MG63 (cell line): ENCODE measurements at places on chromosomes 5 and 9. TPM values are rescaled to one million over a fixed set of nuclear protein-coding genes. Genes with fewer than 3 reads are reported as not detected.
A peak's percentile ranks its signal among the peaks of the same experiment; 100 is the strongest.

DNA sequence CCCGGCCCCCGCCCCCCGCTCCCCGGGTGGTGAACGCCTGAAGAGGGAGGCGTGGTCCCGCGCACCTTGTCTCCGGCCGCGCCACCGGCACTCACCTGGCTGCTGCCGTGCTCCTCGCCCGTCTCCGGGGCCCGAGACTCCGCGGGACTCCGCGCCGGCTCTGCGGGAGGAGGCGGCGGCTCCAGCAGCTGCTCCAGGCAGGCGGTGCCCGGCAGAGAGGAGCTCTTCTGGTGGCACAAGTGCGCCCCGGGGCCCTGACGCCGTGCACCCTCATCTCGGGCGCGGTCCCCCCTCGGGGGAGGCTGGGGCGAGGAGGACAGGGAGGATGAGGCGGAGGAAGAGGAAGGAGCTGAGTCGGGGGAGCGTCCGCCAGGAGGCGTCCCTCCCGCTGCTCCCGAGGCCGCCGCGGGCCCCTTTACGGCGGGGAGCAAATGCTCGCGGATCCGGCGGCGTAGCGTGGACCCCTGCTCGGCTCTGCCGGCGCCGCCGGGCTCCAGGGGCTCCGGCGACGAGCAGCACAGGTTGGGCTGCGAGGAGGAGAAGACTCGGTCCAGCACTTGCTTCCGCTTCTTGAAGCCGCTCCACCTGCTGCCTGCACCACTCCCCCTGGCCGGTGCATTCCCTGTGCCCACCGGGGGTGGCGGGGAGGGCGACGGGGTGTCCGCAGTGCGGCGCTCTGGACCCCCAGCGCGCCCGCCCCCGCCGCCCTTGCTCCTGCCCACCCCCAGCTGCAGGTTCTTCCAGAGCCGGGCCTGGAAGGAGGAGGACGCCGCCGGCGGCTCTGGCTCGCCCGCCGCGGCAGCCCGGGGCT, 928 bp downstream of the MCTP1 start:
- peak; percentile 29 for DNase-seq

DNA sequence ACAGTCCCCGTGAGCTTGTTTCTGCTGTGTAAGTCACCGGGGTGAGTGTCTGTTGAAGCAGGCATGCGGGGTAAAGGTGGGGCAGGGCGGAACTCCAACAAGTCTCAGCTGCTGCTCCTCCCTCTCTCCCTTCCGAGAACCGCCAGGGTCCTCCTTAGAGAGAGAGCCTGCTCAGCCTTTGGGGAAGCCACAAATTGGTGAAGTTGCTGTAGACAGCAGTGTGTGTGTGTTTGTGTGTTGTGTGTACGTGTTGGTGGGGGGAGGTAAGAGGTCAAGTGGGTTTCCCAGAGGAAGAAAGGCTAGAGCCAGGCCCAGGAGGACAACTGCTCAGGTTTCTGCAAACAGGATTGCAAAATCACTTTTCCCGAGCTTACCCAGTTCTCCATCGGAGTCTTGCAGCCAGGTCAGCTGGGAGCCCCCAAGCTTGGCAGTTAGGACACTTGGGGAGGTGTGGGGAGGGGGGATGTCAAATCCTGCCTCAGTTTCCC, 38.9 kb upstream of the DAB2IP start:
- no peak for DNase-seq

DNA sequence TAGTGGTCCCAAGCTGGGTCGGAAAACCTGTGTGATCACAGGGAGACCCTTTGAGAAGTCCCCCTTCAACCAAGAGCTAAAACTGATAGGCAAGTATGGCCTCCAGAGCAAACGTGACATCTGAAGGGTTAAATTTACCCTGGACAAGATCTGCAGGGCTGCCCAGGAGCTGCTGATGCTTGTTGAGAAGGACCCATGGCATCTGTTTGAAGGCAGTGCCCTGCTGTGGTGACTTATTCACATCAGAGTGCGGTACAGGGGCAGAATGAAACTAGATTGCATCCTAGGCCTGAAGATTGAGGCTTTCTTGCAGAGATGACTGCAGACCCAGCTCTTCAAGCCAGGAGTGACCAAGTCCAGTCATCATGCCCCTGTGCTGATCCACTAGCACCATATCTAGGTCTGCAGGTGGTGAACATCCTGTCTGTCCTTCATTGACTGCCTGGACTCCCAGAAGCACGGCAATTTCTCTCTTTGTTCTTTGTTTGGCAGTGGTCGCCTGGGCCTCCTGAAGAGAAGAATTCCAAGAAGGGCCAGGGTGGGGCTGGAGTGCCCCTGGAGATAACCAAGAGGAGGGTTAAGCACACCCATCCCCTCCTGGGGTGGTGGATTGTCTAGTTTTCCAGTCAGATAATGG, 25.7 kb upstream of the CHD1 start:
- no peak for DNase-seq

DNA sequence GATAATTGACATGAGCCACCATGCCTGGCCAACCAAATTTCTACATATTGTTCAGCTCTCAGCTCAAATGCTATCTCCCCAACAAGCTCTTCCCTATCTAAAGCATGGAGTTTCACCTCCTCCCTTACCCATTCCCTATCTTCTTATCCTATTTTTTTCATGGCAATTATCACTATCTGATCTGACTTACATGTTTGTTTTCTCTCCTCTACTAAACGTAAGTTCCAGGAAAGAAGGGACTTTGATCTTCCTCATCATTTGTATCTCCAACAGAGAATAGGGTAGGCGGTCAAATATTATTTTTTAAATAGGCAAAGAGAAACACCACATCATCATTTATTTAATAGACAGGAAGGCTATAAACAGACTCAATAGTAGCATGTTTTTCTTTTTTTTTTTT, 130.2 kb downstream of the DCP2 start:
- DNase-seq = no peak

DNA sequence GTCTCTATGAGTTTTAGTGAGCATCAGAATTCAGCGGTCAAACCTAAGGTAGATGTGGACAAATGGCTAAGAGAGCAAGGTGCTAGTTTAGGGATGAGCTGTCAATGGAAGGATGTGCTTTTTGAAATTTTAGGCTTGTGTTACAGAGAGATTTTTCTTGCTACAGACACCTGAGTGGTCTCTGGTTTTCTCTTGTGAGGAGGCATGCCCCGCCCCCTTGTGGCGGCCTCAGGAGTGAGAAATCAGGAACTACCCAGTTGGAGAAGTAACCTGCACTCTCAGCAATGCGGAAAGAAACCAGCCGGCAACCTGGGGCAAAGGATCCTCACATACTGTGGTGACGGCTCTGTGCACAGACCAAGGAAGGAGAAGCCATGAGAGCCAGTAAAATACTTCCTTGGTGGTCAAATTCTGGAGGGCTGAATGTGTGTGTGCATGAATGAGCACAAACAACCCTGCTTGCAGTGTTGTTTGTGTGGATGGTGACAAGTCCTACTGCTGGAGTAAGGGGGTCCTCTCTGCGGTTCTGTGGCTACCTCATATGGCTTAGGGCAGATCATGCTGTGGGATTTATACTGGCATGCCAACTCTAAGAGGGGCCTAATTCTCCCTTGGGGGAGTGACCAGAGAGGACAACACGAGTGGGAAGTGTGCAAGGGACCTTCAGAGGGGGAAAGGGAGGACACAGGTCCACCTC, 16.7 kb upstream of the HSD17B4 start:
- peak; percentile 35 for DNase-seq

Gene ENTREP1
- total RNA-seq = not detected in 2 replicates

Gene FBXO10
- 0.84 and 4.3 TPM in 2 replicates for total RNA-seq

Gene SARDH
- 0.66 TPM in 1 of 2 replicates, not detected in the other for total RNA-seq

Gene PDLIM4
- total RNA-seq = 71.1 and 130 TPM in 2 replicates

Gene SGCD
- total RNA-seq = 0.49 and 0.67 TPM in 2 replicates
